ENCODE measurements at places on chromosomes 7 and 10.

DNA sequence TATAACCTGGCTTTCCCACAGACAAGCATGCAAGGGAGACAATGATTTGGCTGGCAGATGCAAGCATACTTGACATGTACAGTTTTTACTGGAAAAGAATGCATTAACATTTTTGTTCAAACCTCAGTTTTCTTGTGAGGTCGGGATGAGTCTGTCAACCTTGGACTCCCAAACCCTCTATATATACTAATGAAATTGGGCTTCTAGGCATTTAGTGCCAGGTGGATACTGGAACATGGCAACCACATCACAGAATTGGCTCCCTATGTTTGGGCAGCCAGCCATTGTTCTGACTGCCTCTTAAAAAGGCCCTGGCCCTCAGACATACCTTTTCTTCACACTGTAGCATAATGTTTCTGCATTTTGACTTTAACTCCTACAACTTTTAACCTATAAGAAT, 39.1 kb downstream of the CDK6 start:
- no peak for ATAC-seq

- ATAC-seq, result peak; percentile 91
These were observed 736.6 kb downstream of the AUTS2 start for GRCh38 chr7:70334871-70335270.

DNA sequence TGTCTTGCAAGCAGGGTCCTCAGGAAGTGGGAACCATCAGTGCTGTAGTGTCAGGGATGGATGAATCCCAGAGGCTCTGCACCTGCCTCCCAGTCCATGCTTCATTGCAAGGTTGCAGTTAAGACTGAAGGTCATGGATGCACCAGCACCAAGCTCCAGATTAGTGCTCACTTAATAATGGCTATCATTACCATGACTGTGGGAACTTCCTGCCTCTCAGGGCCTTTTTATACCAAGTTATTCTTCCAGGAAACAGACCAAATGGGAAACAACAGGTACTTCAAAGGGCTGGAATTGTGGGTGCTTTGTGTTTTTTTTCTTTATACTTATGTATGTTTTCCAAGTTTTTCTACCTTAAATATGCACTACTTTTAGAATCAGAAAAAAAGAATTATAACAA, 197.7 kb downstream of the CYP26A1 start:
- ATAC-seq, result no peak

DNA sequence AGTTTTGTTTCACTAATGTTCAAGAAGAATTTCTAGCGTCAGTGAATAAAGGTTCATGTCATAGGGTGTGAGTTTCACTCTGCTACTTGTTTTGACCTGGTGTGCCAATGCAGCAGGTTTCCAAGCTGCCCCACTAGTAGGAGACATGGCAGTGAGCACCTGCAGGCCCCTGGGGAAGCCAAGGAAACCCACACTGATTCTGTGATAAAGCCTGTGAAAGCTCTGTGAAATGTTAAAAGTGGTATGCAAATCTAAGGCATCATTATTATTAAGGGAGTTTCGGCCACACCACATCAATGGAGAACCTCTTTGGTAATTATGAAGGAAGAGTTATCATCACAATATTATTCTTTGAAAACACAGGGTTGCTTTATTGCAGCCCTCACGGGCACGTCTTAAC, 46.4 kb downstream of the ABCB5 start:
- ATAC-seq, result no peak

DNA sequence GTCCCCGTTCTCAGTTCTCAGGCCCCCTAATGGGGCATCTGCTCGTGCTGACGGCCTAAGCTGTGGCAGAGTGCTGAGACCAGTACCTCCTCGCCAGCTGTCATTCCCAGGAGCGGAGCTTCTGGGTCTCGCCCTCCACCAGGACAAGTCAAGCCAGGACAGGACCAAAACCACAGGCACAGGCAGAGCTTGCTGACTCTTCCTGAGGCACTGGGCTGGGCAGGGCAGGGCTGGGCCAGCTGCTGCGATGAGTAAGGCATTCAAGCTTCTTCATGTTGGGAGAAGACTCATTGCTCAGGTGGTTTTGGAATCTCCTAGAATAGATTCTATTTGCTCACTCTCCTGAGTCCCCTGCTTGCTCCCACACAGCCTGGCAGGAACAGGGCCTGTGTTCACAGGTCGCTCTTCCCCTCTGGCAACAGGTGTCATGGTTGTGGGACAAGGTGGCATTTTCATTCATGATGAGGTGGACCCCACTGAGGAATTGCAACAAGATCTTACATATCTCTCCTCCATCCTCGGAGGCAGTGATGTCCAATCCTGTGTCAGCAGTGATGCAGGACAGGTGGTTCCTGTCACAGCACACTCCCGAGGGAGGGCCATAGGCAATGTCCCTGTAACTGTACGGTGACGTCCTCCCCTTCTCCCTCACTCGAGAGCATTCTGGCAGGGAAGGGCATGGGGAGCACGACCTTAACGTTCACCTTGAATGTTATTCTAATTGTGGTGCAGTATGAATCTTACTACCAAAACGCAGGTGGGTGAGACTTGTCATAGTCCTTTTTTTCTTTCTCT, 17.0 kb upstream of the SH3PXD2A start:
- no peak for ATAC-seq

DNA sequence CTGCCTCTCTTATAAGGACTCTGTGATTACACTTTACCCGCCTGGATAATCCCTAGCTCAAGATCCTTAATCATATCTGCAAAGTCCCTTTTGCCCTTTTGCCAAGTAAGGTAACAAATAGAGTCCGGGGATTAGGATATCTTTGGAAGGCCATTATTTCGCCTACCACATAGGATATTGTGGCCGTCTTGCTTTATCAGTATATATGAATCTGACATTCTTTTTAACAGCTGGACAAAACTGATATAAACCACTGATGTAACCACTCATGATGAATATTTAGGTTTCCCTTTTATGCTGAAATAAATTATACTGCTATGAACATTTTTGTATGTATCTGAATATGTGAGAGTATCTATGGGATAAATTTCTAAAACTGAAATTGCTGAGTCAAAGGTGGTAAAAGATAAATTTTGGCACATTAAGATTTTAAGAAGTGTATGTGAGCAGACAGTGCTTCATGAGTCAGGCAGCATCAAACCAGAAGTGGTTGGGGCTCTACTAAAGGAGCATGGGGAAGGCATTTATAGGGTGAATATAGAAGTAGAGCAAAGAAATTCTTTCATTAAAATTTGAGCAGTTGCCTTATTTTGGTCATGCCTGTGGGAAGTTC, 44.7 kb downstream of the AVL9 start:
- peak; percentile 71 for ATAC-seq

DNA sequence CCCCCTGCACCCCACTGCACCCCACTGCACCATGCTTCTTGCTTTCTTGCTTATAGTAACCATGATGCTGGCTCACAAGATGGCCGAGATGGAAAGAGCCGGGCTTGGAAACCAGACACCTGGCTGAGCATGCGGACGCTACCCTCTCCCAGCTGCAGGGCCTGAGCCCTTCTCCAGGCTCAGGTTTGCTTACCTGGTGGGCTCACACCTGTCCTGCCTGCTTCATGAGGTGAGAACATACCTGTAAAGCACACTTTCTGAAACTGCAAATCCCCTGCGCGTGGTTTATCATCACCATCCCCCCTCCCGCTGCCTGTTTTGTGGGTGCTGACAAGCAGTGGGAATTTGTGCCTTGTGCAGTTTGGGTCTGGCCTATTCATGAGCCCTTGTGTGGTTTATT, 302.7 kb downstream of the GLRX3 start:
- no peak for ATAC-seq

- ATAC-seq, result peak; percentile 44
These were observed 435.8 kb upstream of the MGMT start for GRCh38 chr10:129030996-129031843.

GRCh38 chr7:119664601-119665000, 608.4 kb upstream of the KCND2 start:
- ATAC-seq, result no peak

DNA sequence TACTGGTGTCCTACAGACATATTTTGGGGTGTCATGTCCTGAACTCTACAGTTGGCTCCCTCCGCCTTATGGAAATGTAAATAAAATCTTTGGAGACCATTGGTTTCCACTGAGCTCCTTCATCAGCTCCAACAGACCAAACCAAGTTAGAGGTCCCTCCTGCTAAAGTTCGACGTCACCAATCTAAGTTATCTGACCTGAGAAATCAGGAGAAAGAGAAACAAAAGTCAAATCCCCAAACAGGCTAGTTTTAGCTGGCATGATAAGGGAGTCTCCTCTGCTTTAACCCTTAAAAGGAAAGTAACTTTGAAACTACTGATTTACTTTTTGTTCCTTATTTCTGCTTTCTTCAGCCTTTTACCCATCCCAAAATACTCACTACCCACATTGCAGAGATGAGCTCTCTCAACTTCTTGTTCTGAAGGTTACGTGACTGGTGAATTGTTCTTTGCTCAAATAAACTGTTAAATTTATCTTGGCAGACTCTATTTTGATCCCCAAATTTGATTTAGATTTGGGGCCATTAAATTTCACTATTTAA, 39.9 kb downstream of the AVL9 start:
- ATAC-seq, result no peak

Measured in activated T-helper 17 cell treated with anti-CD3 and anti-CD28 coated beads, Interleukin-2, amount 50 U/mL, for 72 hours (primary cell).